KG1 (cell line): ENCODE measurements at places on chromosomes 7 and 10.

DNA sequence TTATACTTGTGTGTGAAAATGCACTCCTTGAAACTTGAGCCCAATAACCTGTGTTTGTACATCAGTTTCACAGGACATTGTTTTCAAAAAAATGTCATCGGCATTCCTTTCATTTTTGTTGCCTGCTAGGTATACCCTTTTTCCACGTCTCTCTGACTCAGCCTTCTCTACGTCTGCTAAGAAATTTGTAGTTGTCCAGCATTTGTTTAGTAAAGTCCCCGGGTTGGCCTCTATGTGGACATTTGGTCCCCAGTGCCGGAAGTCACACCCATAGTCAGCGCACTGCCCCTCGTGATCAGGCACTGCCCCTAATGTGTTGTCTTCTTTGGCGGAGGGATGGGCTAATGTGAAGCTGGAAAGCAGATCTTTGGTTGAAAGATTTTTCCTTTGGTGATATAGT lies 222.3 kb downstream of the LRMDA start:
- DNase-seq = no peak

DNA sequence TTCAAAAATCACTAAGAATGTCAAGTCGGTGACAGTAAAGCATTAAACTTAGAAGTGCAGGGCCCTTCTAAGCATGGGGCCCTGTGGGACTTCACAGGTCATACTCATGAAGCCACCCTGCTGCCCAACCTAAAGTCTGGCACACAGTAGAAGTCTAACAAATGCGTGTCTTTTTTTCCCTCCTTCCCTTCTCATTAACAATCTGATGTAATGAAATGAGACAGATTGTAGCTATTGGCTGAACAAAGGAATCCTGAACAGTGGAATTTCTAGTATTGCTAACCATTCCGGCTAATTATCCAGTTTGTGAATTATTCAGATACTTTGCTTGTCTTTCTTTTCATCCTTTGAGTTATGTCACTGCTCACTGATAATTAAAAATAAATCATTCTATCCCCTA lies 369.9 kb downstream of the WDR11 start:
- DNase-seq = no peak

GRCh38 chr7:150568714-150569113 lies 1.5 kb downstream of the GIMAP4 start:
- no peak for DNase-seq

DNA sequence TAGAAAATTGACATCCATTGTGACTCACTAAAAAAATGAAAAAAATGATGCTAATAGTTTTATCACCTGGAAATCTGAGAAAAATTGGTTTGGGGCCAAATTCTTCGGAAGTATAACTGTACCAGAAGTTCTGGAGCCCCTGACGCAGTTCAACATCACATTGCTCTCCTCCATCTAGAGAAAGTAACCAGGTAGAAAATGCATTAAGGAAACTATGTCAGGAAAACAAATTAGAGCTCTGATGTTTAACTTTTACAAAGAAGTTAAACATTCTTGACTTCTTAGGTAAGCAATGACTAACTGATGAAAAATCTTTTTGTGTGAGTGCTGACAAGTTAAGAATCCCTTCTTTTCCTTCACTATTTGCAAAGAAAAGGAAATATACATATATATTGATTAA lies 61.1 kb upstream of the TMEM196 start:
- no peak for DNase-seq

DNA sequence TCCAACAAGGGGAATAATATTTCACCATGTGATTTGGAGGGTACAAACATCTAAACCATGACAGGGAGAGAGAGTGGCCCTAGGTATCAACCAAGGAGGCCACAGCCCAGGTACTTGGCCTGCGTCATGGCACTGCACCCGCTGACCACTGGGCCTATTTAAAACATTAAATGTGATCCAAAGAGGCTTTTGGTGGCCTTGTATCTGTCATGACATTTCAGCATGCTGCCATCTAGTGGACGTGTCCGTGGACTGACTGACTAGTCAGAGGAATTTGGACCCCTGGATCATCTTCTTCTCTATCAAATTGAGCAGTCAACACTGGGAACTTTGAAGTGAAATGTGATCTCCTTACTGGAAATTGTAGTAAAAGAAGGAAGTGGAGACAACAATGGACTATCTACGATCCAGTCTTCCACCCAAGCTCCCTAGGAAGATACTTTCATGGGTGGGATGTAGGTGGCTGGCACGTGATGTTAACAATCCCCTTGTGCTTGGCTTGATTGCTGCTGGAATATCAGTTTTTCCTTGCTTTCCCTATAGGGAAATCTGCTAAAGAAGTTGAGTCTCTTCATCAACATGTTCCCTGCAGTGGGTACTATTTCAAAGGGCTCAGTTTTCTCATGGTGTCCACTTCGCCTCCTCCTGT lies 24.6 kb upstream of the ITGA8 start:
- peak; percentile 26 for DNase-seq

DNA sequence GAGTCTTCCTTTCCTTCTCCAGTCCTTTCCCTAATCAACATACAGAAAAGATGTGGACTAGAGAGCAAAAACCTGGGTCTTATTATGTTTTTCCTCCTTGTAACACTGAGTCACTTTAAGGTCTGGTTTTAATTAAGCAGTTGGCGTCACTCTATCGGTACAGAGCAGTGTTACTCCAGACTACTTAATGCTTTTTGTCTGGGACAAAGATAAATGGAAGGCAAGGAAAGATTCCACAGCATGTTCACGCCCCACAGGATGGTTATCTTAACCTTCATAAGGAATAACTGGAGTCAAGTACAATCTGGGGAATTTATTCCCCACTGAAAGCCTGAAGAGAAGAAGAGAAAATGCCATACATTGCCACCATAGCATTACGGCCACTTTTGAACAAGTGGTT lies 145.7 kb downstream of the ELAPOR2 start:
- no peak for DNase-seq

GRCh38 chr7:34181271-34181958 lies 276.1 kb downstream of the BMPER start:
- no peak for DNase-seq

- DNase-seq = no peak
These were observed 197.4 kb downstream of the AHR start for GRCh38 chr7:17495655-17496394.

- DNase-seq = no peak
These were observed 80.0 kb upstream of the PCDH15 start for GRCh38 chr10:54880996-54881395.

DNA sequence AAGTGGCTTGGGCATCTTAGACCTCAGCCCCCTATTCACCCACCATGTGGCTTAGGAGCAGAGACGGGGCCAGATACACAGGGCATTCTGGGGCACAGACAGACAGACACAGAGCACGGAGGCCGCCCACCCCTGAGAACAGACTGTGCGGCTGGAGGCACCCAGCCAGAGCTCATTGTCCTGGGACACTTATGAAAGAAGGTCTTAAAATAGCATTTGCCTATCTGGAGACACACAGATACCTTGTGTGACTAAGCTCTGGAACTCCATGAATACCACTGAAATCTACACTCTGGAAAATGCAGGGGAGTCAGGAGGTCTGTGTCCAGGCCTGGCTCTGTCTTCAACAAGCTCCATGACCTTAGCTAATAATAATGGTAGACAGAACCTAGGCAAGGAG lies 41.4 kb upstream of the ADO start:
- no peak for DNase-seq

DNA sequence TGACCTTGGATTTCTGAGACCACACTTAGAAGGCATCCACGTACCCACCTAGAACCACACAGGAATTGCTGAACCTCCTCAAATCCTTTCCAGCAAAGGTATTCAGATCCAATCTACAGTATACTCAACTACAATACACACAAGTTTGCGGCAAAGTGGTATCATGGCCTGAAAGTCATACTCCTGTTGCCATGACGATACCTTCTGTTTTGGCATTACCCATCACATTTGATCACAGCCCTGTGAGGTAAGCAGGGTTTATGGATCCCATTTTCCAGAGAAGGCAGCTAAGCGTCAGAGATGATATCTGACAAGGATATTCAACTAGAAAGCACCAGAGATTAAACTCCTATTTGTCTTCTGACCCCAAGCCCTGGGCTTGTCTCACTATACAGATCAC lies 32.8 kb downstream of the SGMS1 start:
- DNase-seq = no peak
